Suprapubic skin (tissue), 4 donors: ENCODE measurements at places on chromosomes 12 and 14. TPM values are rescaled to one million over a fixed set of nuclear protein-coding genes. Genes with fewer than 3 reads are reported as not detected.

GRCh38 chr12:94909663-94910062 lies 93.8 kb downstream of the NDUFA12 start:
- no peak overlapping the region for H3K27ac ChIP-seq
- DNase-seq, result no peak
- no peaks in the 10 kb centered on the region for H3K27me3 ChIP-seq
- no peaks in the 10 kb centered on the region for H3K4me1 ChIP-seq
- no peaks in the 10 kb centered on the region for H3K36me3 ChIP-seq

Gene ARMH4
- 4.7 TPM for total RNA-seq

DNA sequence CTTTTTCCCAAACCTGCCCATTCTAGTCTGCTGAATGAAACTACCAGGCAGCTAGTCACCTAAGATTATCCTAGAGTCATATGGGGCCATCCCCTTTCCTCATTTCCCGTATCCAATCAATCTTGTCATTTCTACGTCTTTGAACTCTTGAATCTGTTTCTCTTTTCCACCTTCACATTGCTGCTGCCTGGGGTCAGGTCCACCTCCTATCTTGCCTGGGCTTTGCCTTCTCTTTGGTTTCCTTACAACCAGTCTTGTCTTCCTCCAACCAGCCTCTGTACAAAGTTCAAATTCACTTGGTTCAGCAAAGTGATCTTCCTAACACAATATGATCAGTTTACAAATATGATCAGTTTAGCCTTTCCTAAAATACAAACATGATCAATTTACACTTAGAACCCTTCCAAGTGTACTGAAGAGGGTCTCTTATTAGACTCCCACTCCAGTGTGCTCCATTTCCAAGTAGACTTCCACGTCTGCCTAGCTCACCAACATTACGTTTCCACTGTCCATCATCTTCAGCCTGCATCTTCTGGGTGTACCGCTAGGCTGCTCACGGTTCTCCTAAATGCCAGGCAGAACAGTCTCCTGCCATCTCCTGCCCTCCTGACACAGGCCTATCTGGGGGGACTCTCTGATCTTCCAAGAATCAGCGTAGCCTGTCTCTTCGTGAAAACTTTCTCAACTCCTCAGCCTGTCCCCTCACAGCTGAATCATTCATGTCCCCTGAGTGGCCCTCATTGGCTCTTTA lies 4.1 kb upstream of the ACVR1B start:
- H3K4me3 ChIP-seq, result no peak overlapping the region
- peaks cover 18% of the 10 kb centered on the region for H3K4me1 ChIP-seq
- no peaks in the 10 kb centered on the region for H3K27me3 ChIP-seq
- no peaks in the 10 kb centered on the region for H3K36me3 ChIP-seq
- no peak overlapping the region for H3K27ac ChIP-seq

Gene ATP5F1B
- 431 TPM for total RNA-seq

- H3K4me3 ChIP-seq, result no peak overlapping the region
- H3K36me3 ChIP-seq, result no peaks in the 10 kb centered on the region
- no peaks in the 10 kb centered on the region for H3K27me3 ChIP-seq
- DNase-seq, result no peak
- H3K4me1 ChIP-seq, result peaks cover 29% of the 10 kb centered on the region
These were observed 5.6 kb downstream of the RIC8B start for GRCh38 chr12:106780010-106780631.

DNA sequence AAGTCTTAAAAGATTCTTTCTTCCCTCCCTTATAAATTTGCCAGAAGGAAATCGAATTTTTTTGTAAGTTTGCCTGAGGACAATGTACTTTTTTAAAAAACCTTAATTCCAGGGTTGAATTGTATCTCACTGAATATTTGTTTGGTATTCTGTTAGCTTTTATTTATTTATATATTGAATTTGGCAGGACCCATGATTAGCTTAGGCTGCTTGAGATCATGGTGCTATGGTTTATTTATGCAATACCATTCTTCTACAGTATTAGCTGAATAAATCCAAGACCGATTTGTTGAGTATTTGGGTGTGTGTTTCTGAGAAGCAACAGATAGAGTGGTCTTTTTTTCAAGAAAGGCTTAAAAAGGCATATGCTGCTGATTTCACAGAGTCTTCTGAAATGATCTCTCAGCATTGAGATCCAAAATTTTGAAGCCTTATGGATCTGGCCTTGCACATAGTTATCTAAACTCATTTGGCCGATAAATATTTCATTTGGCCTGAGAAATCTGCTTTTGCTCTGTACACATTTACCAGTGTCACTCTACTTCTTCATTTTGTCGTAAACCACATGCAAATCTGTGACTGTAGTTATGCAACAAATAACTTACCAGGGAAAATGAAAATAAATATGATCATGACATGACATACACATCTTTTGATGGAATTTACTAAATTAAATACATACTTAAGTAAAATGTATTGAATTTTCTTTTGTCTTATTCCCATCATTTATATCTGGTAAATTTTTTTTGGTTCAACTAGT lies 265.8 kb upstream of the FLRT2 start:
- no peaks in the 10 kb centered on the region for H3K36me3 ChIP-seq
- H3K4me1 ChIP-seq, result no peaks in the 10 kb centered on the region
- no peak overlapping the region for H3K27ac ChIP-seq

- H3K4me1 ChIP-seq, result peaks cover 30% of the 10 kb centered on the region
- H3K27ac ChIP-seq, result no peak overlapping the region
- peaks cover 17% of the 10 kb centered on the region for H3K36me3 ChIP-seq
- no peak for DNase-seq
- no peak overlapping the region for H3K4me3 ChIP-seq
- H3K27me3 ChIP-seq, result no peaks in the 10 kb centered on the region
These were observed 3.5 kb downstream of the SLC35E3 start for GRCh38 chr12:68749443-68749842.

Gene PRDM4
- 21.4 TPM for total RNA-seq

DNA sequence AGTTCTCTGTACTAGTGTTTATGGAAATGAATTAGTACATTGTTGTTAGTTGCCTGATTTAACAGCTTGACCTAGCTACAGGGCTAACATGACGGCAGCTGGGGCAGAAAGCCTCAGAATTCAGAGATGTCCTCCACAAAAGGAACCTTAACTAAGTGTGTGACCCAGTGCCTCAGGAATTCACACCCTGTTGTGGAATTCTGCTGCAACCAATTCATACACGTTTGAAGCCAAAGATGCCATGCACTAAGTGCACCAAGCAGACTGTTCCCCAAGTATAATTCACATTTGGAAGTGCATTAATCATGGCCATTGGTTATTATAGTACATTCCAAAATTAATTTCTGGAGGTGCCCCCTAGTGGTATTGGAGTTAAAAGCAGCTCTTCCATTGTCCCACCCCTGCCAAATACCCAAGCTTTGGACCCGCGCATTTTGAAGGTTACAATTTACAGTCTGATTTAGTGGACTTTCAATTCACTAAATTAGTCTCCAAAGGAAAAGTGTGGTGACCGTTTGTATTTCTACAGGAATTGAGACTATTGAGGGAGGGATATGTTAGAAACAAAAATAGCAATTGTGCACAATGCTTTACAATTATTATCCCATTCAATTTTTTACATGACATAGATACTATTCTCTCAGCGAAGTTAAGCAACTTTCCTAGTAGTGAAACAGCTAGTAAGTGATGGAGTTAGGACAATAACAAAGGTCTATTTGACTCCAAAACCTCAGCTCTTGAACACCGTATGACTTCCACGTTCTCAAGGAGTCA lies 85.9 kb downstream of the PAX9 start:
- no peak for DNase-seq
- H3K27ac ChIP-seq, result no peak overlapping the region
- H3K36me3 ChIP-seq, result no peaks in the 10 kb centered on the region

GRCh38 chr14:63182968-63183367 lies 21.3 kb upstream of the RHOJ start:
- no peak for DNase-seq
- peaks cover 18% of the 10 kb centered on the region for H3K4me1 ChIP-seq
- H3K36me3 ChIP-seq, result no peaks in the 10 kb centered on the region
- H3K27me3 ChIP-seq, result no peaks in the 10 kb centered on the region
- no peak overlapping the region for H3K27ac ChIP-seq

GRCh38 chr14:32072676-32073075 lies 4.4 kb upstream of the ARHGAP5 start:
- H3K4me1 ChIP-seq, result peaks cover 10% of the 10 kb centered on the region
- no peaks in the 10 kb centered on the region for H3K36me3 ChIP-seq
- no peaks in the 10 kb centered on the region for H3K27me3 ChIP-seq
- H3K4me3 ChIP-seq, result no peak overlapping the region

GRCh38 chr12:12891080-12891880 lies at the start of gene GPRC5A:
Gene GPRC5A (plus strand): TSS chr12:12891562. CDS start chr12:12908250, 16,688 bp downstream.
- no peaks in the 10 kb centered on the region for H3K36me3 ChIP-seq
- H3K27me3 ChIP-seq, result peaks cover 4% of the 10 kb centered on the region
- DNase-seq, result peak; percentile 92
- peak within 1 kb of the TSS; percentile 56 for H3K4me3 ChIP-seq

- H3K27me3 ChIP-seq, result no peaks in the 10 kb centered on the region
- H3K4me1 ChIP-seq, result peaks cover 33% of the 10 kb centered on the region
- no peak for DNase-seq
- no peak overlapping the region for H3K27ac ChIP-seq
- no peak overlapping the region for H3K4me3 ChIP-seq
These were observed 6.1 kb downstream of the PELI2 start for GRCh38 chr14:56124327-56124726.

GRCh38 chr14:55426891-55427290 lies 13.5 kb downstream of the TBPL2 start:
- H3K27ac ChIP-seq, result no peak overlapping the region
- no peak overlapping the region for H3K4me3 ChIP-seq
- H3K36me3 ChIP-seq, result no peaks in the 10 kb centered on the region

- H3K27me3 ChIP-seq, result no peaks in the 10 kb centered on the region
- H3K4me3 ChIP-seq, result no peak overlapping the region
- H3K27ac ChIP-seq, result no peak overlapping the region
These were observed 14.4 kb upstream of the VRTN start for GRCh38 chr14:74333909-74334308.

GRCh38 chr14:54220071-54220703 lies 176.6 kb upstream of the CDKN3 start:
- H3K4me1 ChIP-seq, result peaks cover 17% of the 10 kb centered on the region
- DNase-seq, result no peak
- H3K27me3 ChIP-seq, result peaks cover 31% of the 10 kb centered on the region
- peak overlapping the region; percentile 21 for H3K4me3 ChIP-seq
- no peak overlapping the region for H3K27ac ChIP-seq

DNA sequence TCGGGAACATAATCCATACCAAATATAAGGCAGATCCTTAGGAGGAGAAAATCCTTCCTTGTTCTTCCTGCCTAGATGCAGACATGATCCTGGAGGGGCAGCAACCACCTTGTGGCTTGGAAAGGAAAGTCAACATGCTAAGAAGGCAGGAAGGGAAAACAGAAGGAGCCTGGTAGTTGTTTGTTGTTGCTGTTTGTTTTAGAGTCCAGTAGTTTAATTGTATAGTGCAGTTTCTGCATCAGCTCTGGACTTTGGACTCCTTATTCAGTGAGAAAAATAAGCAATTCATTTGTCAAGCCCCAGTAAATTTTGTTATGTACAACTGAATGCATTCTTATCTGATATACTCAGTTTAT lies 45.7 kb upstream of the APPL2 start:
- H3K27me3 ChIP-seq, result no peaks in the 10 kb centered on the region
- H3K36me3 ChIP-seq, result no peaks in the 10 kb centered on the region
- no peak for DNase-seq
- H3K27ac ChIP-seq, result no peak overlapping the region
- peaks cover 7% of the 10 kb centered on the region for H3K4me1 ChIP-seq
- H3K4me3 ChIP-seq, result no peak overlapping the region

Gene RNASE3
- total RNA-seq, result not detected

DNA sequence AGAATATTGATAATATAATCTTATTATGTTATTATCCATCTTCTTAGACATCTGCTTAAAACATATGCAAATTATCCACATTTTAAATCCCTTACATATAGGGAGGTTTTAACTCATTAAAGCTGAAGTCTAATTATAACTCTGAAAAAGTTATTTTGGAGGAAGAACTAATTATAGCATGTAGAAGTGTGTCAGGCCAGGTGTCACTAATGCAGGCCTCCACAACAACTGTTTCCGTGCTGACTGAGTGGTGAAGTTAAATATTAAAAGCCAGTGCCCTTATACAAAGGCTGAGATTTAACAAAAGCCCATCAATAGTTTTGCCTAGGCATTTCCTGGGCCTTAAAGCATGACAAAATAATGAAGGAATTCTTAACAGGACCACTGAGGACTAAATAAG lies 157.4 kb downstream of the LRRK2 start:
- no peak overlapping the region for H3K27ac ChIP-seq
- no peaks in the 10 kb centered on the region for H3K27me3 ChIP-seq
- no peak for DNase-seq
- no peaks in the 10 kb centered on the region for H3K36me3 ChIP-seq

DNA sequence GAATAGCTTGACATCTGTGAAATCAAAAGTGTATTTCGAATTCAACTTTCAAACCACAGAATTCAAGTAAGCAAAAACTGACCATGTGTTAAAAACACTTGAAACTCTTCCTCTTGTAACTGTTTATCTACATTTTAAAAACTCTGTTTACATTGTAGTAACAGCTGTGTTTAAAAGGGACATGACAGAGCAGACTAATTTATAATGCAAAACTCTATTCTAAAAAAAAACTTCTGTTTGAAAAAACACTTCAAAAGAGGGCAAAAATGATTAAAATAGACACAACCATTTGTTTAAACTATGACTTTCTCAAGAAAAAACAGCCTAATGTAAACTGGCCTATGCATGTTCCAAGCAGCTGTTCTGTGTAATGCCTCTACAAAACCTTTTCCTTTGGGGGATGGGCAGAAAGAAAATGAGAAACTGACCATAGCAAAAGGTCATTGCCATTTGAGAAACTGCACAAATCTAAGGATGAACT lies 149.1 kb upstream of the HMGA2 start:
- no peaks in the 10 kb centered on the region for H3K4me1 ChIP-seq
- no peak for DNase-seq

DNA sequence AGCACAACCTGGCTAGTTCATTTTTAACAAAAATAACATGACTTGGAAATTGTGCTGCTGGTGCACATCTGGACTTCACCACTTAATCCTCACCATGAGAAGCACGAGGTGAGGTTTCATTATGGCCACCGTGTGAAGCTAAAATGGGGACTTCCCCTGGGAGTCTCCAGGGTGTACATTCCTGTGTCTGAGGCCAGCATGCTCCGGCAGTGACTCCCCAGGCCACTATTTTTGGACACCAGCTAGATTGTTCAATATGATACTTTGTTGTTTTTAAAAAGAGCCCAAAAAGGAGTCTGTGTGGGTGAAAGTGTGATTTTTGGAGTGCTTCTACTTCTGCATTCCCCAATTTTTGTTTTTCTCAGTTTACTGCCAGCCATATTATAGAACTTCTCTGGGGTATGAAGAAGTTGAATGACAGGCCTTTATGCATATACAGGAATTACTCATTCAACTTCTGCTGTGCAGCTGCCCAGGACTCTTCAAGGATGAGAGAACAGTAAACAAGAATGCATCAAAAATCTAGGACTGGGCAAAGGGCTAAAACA lies 16.9 kb upstream of the AICDA start:
- DNase-seq, result no peak
- H3K27me3 ChIP-seq, result no peaks in the 10 kb centered on the region
- H3K4me1 ChIP-seq, result no peaks in the 10 kb centered on the region
- H3K4me3 ChIP-seq, result no peak overlapping the region

- no peak overlapping the region for H3K27ac ChIP-seq
- H3K36me3 ChIP-seq, result no peaks in the 10 kb centered on the region
- H3K4me1 ChIP-seq, result peaks cover 38% of the 10 kb centered on the region
These were observed 16.2 kb upstream of the PLEKHG3 start for GRCh38 chr14:64688031-64688430.

Gene GNB3
- 1.4 TPM for total RNA-seq

- no peaks in the 10 kb centered on the region for H3K36me3 ChIP-seq
- DNase-seq, result no peak
- H3K27ac ChIP-seq, result no peak overlapping the region
- H3K4me3 ChIP-seq, result no peak overlapping the region
- no peaks in the 10 kb centered on the region for H3K27me3 ChIP-seq
These were observed 804.4 kb downstream of the FLRT2 start for GRCh38 chr14:86334355-86334754.

- no peaks in the 10 kb centered on the region for H3K27me3 ChIP-seq
- H3K27ac ChIP-seq, result no peak overlapping the region
- peaks cover 3% of the 10 kb centered on the region for H3K4me1 ChIP-seq
- DNase-seq, result no peak
- H3K4me3 ChIP-seq, result no peak overlapping the region
These were observed 27.0 kb downstream of the MSRB3 start for GRCh38 chr12:65305346-65305950.
